ENCODE measurements at places on chromosomes 4 and X.

- no peak for DNase-seq
Measured at GRCh38 chr4:127211650-127212560, 420.9 kb upstream of the INTU start.

GRCh38 chr4:21032089-21032645, 331.9 kb downstream of the PACRGL start:
- DNase-seq: no peak

- peak; percentile 24 for DNase-seq
Measured at GRCh38 chr4:80619070-80619674, 283.6 kb downstream of the CFAP299 start.

DNA sequence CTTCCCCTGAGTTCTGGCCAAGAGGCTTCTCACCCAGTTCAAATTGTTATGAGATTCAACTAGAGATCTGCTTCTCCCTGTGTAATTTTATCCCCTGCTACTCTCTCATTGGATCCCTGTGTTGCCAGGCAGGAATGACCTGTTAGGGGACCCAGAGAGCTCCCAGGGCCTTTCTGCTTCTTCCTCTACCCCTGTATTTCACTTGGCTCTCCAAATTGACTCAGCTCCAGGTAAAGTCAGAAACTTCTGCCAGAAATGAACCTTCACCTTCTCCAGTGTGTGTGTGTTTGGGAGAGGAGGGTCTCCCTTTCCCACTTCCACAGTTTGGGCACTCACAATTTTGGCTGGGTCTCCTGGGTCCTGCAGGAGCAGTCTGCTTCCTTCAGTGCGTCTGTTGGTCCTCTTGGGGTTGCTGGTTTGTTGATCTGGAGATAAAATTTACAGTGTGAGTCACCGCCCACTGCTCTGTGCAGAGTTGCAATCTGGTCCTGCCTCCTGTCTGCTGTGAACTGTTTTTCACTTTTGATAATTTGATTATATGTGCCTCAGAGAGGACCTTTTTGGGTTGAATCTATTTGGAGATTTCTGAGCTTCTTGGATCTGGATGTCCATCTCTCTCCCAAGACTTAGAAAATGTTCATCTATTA, 112.4 kb upstream of the EDA2R start:
- no peak for DNase-seq

DNA sequence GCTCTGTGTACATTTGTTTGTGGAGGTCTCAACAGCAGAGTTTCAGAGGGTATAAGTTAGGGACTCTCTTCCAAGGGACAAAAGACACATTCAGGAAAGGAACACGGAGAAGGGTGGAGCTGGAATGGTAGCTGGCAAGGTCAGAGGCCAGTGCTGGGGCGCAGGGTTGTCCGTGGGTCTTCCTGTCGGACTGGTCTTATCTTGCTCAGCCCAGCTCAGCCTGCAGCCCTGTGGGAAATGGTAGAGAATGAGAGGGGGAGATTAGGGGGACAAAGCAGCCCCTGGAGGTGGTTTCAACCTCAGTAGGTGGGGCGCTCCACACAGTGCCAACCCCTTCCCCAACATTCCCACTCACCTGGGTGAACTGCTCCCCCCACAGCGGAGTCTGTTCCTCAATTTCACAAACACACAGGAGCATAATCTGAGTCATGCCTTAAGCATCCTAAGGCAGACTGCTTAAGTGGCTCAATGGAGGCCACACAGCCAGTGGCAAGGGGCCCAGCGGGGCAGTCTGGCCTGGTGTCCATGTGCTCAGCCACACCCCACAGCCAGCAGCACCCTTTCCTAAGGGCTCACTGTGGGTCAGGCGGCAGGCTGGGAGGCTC, 6.9 kb upstream of the HDAC6 start:
- no peak for DNase-seq

DNA sequence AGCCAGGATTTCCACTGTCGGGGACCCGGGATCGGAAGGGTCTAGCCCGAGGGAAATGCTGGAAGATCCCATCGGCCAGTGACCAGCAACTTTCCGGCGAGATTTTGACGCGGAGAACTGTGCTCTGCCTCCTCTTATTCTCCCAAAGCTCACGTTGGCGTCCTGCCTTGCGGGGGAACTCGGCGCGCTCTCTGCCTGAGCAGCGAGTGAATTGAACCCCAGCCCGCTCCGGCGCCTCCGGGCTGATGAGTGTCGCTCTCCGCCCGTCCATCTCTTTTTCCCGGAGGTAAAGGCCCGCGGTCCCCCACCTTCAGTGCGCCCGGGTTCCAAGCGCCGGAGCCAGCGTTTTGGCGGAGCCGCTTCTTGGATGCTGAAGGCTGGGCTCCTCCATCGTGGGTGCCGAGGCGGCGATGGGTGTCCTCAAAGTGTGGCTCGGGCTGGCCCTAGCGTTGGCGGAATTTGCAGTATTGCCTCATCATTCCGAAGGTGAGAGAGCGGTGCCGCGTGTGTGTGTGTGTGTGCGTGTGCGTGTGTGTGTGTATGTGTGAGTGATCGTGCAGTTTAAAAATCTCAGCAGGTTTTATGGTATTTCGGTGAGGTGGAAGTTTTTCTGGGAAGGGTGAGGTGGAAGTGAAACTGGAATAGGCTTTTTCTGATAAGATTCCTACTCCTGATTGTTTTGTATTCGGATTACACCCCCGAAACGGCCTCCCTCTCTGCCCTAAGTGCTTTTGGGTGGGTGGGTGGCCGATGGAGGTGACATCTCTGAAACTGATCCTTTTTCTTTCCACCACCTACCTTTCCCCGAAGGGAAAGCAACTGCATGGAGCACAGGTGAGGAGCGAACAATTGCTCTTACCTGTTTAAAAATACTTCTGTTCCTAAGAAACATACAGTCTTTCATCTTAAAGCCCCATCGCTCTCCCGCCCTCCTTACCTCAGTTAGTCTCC, 752 bp downstream of the FRAS1 start:
- DNase-seq: peak; percentile 71

DNA sequence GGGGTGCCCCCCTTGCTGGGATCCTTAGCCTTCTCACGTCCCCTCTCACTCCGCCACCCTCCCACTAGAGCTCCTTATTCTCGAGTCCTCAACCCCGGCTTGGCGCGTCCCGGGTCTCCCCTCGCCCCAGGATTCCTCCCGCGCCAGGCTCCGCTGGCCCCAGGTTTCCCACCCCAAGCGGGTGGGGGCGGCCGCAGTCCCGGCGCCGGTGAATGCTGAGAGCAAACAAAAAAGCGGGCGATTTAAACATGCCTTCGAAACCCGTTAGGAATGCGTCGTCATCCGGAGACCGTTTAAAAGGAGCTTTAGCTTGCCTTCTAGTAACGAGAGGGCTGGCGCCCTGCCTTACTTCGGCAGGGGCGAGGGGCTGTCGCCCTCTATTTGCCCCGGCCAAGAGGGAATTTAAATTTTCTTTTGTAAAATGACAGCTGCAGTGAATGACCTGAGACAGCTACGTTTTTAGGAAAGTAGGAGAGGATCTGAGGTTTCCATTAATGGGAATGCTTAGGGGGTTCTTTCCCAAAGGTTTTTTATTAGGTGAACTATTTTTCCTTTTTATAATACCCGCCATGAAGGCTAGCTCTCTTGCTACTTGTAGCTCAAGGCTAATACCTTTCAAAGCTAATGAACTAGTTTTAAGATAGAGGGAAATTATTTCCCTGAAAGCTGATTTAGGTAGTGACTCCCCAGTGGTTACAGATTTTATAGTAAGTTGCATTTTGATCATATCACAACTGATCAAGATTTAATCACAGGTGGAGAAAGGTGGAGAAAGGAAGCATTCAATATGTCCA, 3.1 kb downstream of the JADE1 start:
- DNase-seq: peak; percentile 88

- DNase-seq: peak; percentile 24
Measured at GRCh38 chr4:8503801-8504200, 63.2 kb downstream of the TRMT44 start.

DNA sequence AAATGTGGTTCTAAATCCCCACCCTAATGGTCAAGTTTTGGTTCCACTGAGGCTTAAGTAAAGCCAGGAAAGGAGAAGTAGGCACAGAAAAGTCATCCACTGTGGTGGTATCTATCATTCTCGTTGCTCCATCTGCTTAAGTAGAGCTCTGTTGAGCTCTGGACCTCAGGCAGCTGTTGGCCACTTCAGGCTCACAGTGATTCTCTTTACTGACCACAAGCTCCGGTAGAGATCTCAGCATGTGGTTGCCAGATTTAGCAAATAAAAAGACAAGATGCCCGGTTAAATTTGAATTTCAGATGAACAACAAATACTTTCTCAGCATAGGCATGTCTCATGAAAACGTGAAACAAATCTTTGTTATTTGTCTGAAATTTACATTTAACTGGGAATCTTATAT, 132.3 kb upstream of the PTCHD1 start:
- DNase-seq: no peak

DNA sequence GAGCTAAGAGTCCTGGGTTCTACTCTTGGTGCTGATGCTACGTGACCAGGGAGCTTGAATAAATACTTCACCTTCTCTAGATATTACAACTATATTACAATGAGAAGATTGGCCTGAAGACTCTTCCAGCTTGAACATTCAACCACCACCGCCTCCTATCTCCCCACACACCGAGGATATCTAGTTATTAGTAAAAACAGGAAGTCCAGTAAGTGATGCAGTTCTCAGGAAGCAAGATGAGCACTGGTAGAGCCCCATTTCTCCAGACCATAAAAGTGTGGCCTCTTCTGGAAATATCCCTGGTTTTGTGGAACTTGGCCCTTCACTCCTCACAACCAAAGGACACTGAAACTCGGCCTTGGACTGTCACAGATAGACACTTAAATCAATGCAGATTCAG, 18.5 kb downstream of the PJA1 start:
- DNase-seq: no peak

DNA sequence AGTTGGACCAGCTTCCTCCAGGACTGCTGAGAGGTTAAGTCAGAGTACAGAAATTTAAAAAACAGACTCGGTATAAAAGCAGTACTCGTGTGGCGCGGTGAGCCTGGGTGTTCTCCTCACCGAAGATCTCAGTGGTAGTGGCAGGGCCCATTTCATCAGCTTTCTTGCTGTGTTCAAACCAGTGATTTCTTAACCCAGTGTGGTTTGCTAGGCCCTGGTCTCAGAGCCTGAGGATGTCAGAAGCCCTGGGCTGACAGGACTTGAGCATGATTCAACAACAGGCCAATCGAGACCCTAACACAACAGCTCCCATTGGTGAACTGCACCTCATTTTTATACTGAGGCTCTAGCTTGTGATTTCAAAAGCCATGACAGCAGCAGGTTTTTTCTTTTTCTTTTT, 23.2 kb downstream of the PRIMPOL start:
- no peak for DNase-seq

DNA sequence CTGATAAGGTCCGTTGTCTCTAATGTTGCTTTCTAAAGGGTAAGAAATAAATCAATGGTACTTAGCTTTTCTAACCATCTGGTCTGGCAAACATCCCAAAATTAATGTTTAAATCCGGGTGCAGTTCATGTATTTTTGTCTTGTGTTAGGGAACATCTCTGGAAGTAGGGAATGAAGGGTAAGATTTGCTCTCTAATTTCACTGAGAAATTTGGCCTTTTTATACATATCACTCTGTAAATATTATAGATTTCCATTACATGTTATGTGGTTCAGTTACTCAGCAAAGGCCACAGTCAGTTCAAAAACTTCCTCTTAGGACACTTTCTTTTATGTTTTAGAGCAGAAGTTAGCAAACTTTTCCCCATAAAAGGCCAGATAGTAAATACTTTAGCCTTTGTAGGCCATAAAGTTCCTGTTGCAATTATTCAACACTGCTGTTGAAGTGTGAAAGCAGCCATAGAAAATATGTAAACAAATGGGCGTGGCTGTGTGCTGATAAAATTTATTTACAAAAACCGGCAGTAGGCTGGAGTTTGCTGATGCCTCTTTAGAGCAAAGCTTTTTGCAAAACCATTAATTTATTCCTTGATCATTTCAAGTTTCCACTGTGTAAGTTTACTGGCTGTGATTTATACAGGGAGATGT, 218.1 kb downstream of the ANTXR2 start:
- DNase-seq: peak; percentile 2

DNA sequence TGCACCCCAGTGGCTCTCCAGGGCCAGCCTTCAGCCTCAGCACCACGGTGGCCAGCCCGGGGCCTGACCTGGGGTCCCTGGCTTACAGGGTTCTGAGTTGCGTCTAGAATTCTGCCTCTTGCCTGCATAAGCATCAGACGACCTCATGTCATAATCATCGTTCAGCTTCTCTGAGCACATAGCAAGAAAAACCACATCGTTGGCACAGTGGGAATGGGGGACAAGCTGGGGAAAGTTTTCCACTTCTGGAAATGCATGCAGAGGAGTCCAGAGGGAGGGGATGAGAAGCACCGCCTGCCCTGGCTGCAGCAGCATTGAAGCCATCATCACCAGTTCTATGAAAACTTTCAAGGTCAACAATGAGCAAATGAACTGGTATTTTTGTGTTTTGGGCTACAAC, 441.0 kb upstream of the FRG1 start:
- DNase-seq: no peak

DNA sequence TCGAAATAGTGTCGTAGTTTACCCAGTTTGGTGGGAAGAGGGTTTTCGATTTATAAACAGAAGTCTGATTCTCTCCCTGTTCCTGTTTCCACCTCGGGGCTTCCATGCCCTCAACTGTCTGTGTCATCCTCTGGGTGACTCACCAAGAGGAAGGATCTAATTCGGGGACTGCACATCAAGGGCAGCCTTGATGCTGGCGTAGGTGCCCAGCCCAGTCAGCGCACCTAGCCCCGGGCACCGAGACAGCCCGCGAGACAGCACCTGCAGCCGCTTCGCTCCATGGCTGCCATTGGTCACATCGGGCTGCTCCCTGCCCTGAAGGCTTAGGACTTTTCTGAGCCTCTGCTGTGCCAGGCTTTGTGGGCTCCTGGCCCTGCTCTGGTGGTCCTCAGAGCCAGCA, 7.7 kb downstream of the ABCD1 start:
- DNase-seq: no peak

- no peak for DNase-seq
Measured at GRCh38 chr4:110287130-110287529, 88.7 kb upstream of the ELOVL6 start.

Measured in NCI-H69 (cell line).